Activated T-helper 17 cell treated with anti-CD3 and anti-CD28 coated beads, Interleukin-2, amount 50 U/mL, for 72 hours (primary cell): ENCODE measurements at places on chromosomes 5 and 9. TPM values are rescaled to one million over a fixed set of nuclear protein-coding genes. Genes with fewer than 3 reads are reported as not detected.

- ATAC-seq = no peak
Measured at GRCh38 chr9:128222026-128222425, 18.8 kb downstream of the DNM1 start.

DNA sequence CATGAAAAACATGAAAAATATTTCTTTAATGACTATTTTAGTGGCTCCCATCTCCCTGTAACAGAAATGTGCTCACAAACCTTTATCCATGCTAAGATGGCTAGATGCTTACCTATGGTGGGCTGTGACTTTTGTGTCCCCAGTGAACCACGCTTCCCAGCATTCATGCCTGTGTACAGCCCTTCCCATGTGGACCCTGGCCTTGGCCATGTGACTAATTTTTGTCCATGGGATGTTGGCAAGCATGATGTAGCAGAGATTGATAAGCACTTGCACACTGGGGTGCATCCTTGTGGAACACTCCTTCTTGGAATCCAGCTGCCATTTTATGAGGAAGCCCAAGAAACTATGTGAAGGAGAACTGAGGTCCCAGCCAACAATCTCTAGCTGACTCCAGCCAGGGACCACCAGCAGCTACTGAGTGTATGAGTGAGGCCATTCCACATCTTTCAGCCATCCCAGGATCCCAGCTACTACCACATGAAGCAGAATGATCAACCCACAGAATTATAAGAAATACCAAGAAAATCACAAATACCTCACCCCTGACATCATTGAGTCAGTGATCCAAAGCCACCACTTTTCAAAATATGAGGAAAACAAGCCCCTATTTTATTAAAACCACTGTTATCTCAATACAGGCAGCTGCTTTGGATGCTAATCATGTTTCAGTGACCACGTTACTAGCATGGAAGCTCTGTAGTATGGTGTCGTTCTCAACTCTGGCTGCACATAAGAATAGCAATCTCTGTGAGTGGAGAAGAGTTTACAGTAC lies 16.1 kb upstream of the RAI14 start:
- ATAC-seq = no peak

- ATAC-seq = no peak
Measured at GRCh38 chr9:10785255-10785654, 172.5 kb upstream of the PTPRD start.

DNA sequence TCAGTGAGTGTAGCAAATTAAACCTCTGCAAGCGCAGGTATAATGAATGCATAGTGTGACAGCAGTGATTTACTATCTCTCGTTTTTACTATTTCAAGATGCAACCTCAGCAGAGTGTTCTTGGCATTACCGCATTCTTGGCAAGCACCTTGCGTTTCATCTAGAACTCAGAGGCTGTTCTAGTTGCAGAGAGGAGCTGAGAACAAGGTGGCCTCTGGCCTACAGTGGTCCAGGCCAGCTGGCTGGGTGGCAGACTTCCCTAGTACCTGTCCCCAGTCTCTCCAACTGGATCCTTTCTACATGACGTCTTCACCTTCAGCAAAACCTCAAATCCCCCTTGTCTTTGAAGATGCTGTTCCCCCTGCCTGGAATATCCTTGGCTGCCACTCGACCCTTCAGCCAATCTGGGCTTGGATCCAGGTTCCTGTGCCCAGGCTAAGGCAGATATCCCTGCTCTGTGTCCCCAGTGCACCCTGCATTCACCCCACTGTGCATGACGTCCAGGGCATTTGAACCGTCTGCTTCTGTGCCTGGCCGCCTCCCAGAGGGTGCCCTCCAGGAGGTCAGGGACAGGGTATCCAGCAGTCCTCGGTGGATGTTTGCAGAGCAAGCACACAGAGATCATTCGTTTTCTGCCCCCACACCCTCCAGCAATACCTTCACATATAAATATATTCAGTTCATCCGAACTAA lies 120.4 kb upstream of the CPEB4 start:
- no peak for ATAC-seq

DNA sequence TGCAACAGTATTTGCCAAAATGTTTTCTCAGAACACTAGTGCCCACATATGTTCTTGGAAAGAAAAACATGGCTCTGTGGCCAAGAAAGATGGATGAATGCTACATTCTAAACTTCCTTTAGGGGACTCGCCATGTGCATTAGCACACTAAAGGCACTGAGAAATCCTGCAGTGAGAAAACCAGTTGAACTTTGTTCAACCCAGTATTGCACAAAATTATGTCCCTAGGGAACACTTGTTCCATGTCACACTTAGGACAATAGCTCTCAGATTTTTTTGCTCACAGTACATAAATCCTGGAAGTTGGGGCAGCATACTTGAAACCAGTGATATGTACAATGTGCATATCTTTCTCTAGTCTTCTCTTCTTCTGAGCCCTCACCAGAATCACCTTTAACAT lies 96.6 kb downstream of the ADRB2 start:
- no peak for ATAC-seq

- no peak for ATAC-seq
Measured at GRCh38 chr5:145471831-145472612, 363.1 kb downstream of the PRELID2 start.

DNA sequence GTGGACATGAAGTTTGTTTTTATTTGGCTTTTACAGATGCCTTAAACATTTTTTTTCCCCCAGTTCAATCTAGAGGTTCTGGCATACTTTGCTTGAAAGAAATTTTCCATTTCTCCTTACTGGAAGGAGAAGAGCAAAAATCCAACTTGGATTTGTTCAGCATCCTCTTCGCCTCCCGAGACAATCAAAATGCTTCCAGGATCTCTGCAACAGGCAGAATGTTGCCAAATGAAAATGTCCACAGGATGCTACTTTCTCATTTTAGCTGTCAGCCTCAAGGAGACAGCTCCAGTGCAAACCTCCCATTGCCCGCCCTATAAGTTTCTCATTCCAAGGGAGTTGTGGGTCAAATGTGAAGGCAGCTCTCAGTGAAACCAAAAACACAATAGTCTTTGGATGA lies 1972.1 kb downstream of the MAT2B start:
- ATAC-seq = no peak

- no peak for ATAC-seq
Measured at GRCh38 chr9:6628704-6629103, 16.8 kb downstream of the GLDC start.

GRCh38 chr9:135825435-135826187 lies 81.7 kb downstream of the CAMSAP1 start:
- ATAC-seq = no peak

DNA sequence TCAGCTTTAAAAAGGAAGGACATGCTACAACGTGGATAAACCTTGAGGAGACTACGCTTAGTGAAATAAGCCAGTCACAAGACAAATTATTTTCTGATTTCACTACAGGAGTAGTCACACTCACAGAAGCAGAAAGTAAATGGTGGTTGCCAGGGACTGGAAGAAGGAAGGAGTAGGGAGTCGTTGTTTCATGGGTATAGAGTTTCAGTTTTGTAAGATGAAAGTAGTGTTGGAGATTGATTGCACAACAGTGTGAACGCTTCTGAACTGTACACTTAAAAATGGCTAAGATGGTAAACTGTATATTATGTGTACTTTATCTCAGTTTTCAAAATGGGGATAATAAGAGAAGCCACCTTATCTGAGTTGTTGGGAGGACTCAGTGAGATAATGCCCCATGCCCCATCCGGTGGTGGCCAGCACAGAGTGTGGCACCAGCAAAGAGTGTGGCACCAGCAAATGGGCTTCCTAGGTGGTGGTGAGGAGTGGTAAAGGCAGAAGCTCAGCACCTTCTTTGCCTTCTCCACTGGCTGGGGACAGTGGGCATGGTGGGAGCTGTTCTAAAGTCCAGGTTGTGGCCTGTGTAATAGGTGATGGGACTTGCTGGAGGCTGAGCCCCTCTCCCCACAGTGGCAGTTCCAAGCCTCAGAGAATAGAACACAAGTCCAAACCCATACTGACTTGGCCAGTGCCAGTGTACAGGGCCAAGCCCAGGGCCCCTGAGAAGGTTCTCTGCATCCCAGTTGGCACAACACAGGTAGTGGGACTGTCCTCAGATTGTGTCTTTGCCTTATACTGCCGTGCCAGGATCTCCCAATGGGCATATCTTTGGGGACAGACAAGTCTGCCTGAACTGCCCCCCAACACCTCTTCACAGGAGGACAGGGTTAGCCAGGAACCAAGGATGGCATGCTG lies 4.4 kb downstream of the SLC22A4 start:
- no peak for ATAC-seq

DNA sequence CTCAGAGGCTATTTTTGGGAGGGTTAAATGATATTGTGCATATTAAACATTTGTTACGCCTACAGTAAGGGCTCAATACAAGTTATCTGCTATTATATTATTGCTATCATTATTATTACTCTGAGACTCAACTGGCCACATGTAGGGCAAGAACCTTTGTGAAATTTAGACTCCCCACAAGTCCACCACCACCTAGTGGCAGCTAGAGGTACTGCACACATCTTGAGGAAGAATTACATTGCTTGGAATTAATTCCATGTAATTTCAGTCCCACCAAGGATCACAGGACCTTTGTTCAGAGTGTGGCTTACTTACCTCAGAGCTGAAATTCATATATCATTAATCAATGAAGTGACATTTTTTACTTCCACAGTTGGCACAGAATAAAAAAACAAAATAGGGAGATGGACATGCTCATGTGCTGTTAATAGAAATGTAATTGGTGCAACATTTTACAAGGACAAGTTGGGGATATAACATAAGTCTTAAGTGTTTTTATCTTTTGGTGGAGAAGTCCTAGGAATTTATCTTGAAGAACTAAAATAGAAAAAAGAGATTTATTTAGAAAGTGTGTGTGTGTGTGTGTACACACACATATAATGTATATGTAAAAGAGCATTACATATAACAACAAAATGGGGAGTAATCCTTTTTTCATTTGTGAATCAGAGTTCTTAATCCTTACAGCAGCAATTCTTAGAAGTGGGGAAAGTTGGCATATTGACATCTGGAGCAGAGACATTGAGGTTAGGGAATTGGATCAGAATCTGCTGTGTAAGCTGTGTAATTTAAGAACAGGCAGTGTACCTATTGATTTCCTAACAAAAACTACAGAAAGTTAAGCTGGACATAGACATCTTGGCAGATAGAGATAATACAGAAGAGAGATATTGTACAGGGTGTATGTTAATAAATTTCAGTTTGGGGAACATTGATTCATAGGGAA lies 11.2 kb downstream of the MSANTD3 start:
- ATAC-seq = peak; percentile 47

GRCh38 chr9:113151696-113152630 lies 1.2 kb downstream of the SLC31A2 start:
- no peak for ATAC-seq

DNA sequence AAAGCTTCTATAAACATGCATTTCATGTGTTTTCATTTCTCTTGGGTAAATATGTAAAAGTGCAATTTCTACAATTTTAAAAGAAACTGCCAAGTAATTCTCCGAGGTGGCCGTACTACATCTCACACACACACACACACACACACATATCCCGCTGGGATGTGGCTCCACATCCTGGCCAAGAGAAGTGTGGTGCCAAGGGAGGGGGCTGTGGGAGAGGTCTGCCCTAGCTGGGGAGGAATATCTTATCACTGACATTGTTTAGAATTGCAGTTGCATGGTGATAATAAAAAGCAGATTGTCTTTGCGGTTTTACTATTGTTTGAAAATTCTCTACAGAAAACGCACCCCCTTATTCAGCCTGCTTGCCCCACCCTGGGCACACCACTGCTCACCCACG lies 558.4 kb downstream of the BNC2 start:
- ATAC-seq = no peak

- ATAC-seq = no peak
Measured at GRCh38 chr5:61286446-61287132, 45.5 kb upstream of the ZSWIM6 start.

DNA sequence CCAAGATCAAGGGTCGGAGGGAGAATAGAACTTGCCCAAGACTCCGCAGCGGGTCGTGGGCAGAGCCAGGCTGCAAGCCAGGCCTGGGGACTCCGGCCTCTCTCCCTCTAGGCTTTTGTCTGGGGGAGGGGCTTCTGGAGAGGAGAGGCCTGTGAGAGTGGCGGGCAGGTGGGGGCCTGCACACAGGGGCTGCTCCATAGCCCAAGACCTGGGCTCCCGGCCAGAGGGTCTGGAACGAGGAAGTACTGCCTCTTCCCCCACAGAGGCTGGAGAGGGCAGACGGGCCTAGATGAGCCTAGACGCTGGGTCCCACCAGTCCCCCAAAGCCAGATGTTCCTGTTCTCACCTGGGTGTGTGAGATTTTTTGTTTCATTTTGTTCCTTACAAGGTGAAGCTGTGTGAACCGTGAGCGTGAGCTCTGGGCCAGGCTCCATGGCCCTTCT lies 5.2 kb upstream of the ST6GALNAC6 start:
- no peak for ATAC-seq

- peak; percentile 72 for ATAC-seq
Measured at GRCh38 chr9:130765137-130766020, 69.7 kb upstream of the ABL1 start.

DNA sequence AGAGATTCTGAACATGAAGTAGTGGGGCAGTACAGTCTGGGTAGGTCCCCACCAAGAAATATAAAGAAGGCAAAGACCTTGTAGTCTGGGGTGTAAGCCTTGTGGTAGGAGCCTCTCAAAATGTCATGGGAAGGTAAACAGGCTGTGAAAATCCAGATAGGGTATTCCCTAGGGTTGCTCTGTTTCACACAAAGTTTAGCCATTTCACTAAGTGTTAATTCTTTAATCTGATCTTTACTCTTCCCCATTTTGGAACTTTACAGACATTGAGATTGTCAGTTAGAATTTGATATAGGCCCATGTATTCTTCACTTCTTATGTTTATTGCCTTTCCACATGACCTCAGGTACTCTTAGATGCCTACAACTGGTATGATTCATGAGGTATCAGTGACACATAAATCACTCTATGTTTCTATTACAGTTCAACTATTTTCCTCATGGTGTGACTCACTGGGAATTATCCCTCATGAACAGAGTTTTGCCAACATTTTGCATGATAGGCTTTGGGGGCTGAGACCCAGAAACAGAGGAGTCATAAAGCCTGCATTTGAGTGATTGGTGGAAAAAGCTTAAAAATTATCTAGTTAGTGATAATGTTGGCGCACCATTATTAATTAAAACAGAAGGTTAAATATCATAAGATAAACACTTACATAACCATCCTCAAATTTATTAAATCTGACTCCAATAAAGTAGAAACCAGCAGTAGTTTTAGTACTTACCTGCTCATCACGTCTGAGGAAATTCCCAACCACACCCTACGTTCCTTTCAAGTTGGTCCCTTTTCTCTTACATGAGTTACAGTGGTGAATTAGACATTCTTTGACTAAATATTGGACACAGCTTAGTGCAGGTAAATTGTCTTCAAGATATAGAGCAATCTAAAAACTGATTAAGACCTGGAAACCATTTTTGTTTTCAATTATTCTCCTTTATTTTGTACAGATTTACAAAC lies 399.8 kb upstream of the MEF2C start:
- no peak for ATAC-seq

Gene PNPLA7
- total RNA-seq = 5.1 TPM

Gene SPINK6
- total RNA-seq = not detected

Gene SNX24
- total RNA-seq = 11.3 TPM

Gene PTAR1
- 39.7 TPM for total RNA-seq

Gene CDX1
- total RNA-seq = not detected

Gene FCN2
- total RNA-seq = not detected

Gene FOXD4
- total RNA-seq = 0.22 TPM
